ENCODE measurements at places on chromosomes 1 and 21.

DNA sequence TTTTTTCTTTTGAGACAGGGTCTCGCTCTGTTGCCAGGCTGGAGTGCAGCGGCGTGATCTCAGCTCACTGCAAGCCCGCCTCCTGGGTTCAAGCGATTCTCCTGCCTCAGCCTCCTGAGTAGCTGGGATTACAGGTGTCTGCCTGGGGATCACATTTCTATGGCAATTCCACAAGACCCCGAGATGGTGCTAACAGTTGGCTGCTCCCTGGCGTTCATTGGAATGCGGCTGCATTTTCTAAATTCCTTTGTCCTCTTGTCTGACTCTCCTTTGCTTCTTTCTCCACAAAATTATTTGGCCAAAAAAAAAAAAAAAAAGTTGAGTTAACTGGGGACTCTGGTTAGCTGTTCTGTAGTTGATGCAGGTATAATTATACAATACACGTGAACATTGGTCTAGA lies 176.4 kb downstream of the ETS2 start:
- DNase-seq: no peak

- DNase-seq: no peak
Measured at GRCh38 chr1:87424541-87424940, 95.9 kb downstream of the LMO4 start.

DNA sequence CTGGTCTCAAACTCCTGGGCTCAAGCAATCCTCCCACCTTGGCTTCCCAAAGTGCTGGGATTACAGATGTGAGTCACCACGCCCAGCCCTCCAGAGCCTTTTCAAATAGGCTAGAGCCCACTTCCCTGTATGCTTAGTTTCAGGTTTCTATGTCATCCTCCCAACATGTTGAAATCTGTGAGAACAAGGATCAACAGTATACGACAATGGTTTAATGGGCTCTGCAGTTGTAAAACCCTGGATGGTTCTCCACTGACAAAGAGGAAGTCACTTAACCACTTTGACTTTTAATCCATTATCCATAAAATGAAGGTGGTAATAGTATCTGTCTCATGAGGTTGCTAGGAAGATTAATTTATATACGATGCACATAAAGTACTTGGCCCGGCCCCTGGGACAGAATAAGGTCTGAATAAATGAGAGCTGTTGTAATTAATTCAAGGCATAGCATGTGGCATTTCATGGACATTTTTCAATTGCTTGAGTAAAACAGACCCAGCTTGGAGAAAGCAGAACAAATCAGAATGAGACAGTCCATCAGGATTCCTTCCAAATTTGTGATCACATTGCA lies 113.9 kb upstream of the ZNF648 start:
- no peak for DNase-seq

GRCh38 chr1:44024903-44025525 lies 6.2 kb downstream of the SLC6A9 start:
- DNase-seq: no peak

- no peak for DNase-seq
Measured at GRCh38 chr1:242468784-242469183, 55.7 kb downstream of the PLD5 start.

DNA sequence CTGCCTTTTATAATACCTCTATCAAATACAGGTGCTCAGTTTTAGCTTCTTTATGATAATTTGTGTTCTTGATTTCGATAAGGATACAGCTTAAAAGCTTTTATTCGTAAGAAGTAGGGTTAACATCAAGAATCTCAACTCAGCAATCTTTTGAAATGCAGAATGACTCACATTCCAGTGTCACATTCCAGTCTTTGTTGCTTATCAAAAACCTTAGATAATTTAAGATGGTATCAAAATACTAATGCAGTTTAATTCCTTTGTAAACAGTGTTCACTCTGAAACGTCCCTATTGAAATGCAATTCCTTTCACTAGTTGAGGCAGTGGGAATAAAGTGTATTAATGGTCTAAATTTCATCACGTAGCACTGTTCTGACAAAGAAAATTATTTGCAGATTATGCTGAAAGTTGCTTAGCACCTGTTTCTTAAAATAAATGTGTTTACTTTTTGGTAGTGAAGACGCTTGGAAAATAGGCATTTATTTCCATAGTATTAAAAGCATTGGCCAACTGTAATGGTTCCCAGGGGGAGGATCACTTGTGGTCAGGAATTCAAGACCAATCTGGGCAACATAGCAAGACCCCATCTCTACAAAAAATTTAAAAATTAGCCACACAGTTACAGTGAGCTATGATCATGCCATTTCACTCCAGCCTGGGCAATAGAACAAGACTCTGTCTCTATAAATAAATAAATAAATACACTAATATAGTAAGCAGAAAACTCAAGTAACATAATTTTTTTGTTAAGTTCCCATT lies 10.1 kb upstream of the CNN3 start:
- DNase-seq: no peak

GRCh38 chr1:219277304-219278105 lies 103.8 kb downstream of the LYPLAL1 start:
- DNase-seq: no peak

GRCh38 chr1:89670163-89670562 lies 37.2 kb downstream of the LRRC8C start:
- DNase-seq: no peak

DNA sequence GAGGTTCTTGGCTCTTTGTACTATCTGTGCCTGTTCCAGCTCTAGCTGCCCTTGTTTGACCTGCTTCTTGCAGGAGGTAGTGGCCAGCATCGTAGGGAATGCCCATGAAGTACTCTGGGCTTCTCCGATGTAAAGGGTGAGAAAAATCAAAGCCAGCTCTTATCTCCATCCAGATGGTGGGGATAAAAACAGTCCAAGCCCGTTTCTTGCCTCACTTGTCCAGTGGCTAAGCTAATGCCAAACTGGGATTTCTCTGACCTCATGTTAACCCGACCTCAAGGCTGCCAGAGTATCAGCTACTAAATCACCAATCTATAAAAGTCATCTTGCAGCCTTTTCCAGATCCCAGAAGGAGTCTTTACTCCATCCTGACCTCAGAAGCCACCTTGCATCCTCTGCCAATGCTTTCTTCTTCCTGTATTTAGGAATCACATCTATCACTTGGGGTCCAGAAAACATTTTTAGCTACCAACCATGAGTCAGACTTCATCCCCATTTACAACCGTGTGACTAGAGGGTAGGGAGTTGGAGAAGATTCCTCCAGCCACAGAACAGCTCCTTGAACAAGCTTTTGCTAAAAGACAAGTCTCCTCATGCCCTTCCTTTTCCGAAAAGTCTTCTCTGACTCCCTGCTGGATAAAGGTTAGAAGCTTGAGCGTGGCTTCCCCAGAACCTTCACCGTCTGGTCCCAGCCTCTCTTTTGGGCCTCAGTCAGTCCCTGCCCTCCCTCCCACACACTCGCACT lies 35.9 kb downstream of the KCNC4 start:
- no peak for DNase-seq

- no peak for DNase-seq
Measured at GRCh38 chr21:43015906-43016540, 41.7 kb downstream of the PKNOX1 start.

DNA sequence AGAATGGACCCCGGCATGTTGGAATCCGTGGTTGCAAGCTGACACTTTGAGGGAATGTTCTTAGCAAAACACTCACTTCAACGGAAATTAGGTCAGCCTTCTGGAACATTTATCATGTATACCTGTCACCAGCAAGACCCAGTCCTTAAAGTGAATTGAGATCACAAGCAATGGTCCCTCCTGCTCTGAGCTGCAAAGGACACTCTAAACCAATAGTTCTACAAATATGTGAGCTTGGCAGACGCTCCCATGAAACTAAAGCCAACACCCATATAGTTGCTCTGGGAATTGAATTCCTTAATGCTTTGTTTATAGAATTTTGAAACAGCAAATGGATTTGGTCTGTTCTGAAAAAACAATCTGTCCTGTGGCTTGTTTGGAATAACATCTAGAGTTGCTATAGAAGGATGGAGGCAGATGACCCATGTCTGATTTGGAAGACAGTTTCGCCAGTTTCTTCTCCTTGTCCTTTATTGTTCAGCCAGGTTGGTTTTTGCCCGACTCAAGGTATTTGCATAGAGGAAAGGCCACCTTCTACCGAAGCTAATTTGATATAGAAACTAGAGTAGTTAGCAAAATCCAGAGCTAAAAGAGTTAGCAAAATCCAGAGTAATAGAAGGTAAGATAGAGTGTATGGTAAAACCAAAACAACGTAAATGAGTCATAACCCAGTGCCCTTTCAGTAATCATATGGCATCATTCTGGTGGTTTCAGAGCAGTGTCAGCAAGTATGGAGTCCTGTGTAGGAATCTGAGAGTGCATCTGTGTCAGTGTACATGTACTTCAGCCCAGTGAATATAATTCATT lies 236.2 kb downstream of the NFIA start:
- DNase-seq: peak; percentile 66

DNA sequence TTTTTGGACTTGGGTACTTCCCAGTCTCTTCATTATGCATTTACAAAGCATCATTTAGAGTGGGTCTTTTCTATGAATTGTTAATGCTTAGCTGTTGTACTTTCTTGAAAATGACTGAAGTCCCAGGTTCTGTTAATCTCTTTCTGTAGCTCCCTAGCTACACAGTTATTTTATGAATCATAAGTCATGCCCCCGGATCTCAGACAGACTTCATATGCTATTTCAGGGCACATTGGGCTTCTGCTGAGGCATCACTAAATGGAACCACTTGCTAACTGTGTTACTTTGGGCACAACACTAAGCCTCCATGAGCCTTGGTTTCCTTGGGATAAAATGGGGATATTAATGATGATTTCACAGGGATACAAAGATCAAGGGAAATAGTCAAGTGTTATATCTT lies 55.5 kb upstream of the RBM15 start:
- no peak for DNase-seq

DNA sequence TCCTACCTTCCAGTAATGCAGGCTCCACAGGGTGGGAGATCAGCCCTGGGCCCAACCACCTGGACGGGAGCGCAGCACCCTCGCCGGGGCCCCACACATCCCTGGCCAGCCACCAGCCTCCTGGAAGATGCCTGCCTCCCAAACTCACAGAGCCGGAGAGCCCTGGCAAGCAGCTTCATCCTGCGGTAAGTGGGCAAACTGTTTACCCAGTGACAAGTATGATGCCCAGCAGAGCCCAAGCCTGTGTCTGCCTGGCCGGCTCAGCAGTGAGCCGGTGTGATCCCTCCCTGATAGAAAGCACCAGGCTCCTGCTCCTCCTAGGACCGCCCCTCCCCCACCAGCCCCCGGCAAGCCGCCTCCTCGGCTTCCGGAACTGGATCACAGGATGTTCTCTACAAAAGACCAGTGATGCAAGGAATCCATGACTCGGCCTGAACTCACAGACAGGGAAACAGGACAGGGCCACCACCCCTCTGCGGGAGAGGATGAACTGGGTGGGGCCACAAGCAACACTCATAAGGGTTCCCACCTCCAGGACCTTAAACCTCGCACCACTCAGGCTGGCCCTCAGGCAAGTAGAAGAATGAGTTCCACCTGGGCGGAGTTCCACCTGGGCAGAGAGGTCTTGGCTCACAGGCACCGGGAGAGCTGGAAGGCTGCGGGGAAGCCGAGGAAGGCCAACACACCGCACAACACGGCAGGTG lies 7.9 kb downstream of the ACOT7 start:
- DNase-seq: peak; percentile 46

GRCh38 chr1:55912438-55912837 lies 666.9 kb downstream of the PLPP3 start:
- no peak for DNase-seq

DNA sequence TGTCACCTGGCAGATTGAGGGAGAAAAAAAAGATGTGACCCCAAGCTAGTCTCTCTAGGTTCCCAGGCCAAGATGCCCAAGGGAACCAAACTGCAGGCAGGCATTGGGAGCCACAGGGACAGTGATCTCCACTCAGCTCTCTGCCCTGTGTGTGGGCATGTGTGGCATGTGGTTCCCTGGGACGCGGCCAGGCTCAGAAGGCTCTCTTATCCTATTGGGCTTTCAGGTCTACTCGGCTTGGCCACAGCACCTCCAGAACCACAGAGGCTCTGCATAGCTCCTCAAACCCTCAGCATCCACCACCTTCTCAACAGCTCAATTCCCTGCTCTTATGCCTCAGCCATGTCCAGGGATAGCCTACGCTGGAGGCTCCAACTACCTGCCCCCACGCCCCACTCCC lies 22.0 kb downstream of the IQGAP3 start:
- DNase-seq: no peak

DNA sequence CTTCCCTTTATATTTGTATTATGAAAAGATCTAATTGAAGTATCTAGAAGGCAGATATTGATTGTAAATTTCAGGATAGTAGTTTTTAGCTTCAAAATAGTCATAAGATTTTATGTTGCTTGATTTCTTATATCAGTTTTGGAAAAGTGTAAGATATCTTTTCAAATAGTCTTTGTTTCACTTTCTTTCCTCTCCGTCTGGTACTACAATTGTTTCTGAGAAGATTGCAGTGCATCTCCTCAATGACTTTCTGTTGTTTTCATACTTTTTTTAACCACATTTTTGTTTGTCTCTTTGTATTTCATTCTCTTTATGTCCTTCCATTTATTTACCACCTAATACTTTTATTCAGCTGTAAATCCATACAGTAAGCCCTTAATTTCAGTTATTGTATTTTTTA lies 964.6 kb upstream of the B3GALT2 start:
- DNase-seq: no peak

DNA sequence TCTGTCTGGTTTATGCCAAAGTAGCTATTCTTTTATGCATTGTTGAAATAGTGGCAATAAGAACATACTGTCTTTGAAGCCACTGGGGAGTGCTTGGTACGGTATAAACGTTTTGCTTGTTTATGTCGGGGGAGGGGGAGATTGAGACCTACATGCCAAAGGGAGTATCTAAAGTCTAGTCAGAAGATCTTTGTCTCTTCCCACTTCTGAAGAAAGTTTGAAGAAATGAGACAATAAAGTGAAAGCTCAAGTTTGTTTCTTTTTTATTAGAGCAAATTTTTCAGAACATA lies 6.8 kb downstream of the AKIRIN1 start:
- no peak for DNase-seq

GRCh38 chr1:220775240-220775853 lies 11.4 kb upstream of the MTARC1 start:
- no peak for DNase-seq

- no peak for DNase-seq
Measured at GRCh38 chr1:8754993-8755392, 62.4 kb downstream of the RERE start.

DNA sequence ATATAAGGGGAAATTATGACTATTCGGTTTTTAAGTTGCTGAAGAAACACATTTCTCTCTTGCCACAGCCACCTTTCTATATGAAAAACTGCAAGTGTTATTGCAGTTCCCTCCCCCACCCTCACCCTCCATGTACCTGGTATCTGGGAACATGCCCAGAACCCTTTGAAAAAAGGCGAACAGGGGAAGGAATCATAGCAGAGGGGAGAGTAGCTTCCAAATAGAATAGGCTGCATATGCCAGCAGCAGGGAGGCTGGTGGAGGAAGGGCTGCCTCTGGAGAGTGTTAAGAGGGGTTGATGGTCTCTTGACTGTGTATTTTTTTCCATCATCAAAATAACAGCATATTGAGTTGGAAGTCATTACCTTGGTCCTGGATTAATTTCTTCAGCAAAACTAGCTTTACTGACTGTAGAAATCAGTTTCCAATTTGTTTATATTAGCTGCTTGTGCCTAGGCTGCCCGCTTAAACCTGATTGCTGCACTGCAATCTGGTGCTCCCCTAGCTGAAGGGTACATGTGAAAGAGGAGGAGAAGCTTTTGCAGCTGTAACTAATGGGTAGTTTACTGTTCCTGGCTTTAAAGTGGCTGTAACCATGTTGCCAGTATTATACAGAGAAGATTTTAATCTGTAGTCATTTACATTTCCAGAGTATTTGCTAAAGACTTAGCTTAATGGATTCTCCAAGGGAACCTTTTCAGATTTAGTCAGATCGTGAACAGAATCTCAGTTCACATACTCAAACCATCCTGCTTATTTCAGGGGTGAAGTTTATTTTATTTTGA lies 22.7 kb downstream of the AHCYL1 start:
- no peak for DNase-seq

All from pulmonary artery endothelial cell (primary cell).